ENCODE measurements at places on chromosomes 7 and 10.

DNA sequence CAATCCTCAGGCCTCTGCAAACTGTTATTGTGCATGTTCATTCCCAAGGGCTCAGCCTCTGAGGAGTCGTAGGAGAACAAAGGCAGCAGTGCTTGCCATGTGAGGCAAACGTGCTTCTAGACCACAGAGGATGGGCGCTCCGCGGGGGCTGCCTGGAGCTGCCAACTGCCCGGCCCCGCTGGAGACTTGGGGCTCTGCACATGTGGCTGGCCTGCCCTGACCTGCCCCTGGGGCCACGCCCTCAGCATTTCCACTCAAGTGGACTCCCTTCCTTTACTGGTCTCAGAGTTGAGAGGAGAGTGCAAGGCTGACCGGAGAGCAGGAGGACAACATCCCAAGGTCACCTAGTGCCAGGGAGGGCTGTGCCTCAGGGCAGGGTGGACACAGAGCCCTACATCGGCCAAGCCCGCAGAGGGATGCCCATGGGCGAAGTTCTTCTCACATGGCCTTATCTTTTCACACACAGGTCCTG, 222.3 kb upstream of the ZNF32 start:
- no peak for DNase-seq

DNA sequence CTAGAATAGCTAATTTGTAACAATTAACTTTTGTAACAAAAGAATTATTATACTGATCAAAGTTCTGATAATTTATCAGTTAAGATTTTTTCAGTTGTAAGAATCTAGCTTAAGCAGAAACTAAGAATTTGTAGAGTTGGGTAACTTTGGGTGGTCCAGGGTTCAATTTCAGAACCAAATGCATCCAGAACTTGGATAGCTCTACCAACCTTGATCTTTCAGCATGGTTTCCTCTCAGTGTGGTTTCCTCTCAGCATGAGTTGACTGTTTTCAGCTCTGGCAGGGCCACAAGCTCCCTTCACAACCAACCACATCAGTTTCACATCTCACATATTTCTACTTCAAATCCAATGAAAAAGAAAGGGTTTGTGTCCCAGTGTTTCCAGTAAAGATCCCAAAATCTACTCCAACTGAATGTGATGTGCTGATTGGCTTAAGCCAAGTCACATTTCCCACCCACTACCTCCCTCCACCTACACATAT, 3.3 kb upstream of the FAS start:
- DNase-seq, result no peak

- DNase-seq, result no peak
Measured at GRCh38 chr10:73865459-73866442, 8.6 kb downstream of the CAMK2G start.

- no peak for DNase-seq
Measured at GRCh38 chr7:146314962-146315361, 198.4 kb downstream of the CNTNAP2 start.

- DNase-seq, result no peak
Measured at GRCh38 chr7:122100021-122100420, 44.0 kb downstream of the AASS start.

DNA sequence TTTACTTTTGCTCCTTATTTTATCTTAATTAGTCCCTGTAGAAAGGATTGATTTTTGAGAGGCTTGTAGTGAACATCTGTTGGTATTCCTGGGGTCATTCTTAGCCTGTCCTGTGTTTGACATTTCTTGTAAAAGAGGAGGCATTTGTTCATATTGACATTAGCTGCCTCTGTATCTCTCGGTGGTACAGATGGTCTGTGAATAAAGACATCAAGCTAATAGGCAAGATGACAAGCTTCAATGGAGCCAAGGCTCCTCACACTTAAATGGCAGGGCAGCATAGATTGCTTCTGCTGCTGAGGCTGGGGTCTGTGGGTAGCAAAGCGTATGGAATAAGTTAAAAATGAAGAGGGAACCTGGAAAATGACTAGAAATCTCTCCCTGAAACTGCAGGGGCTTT, 687.6 kb downstream of the LRMDA start:
- no peak for DNase-seq

GRCh38 chr7:825386-825785, 6.9 kb upstream of the SUN1 start:
- DNase-seq, result no peak

DNA sequence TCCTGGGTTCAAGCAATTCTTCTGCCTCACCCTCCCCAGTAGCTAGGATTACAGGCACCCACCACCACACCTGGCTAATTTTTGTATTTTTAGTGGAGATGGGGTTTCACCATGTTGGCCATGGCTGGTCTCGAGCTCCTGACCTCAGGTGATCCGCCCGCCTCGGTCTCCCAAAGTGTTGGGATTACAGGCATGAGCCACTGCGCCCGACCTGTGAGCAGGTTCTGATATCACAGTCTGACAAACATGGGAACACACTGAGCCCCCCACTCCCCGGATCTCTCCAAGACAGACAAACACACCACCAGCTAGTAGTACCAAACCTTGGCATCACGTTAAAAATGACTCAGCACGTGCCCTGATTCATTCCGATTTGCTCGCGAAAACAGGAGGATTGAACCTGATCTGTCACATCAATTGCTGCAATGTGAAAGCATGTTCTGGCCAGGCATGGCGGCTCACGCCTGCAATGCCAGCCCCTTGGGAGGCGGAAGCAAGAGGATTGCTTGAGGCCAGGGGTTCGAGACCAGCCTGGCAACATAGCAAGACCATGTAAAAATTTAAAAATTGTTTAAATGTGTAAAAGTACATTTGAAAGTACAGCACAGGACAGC, 106.5 kb downstream of the SMURF1 start:
- DNase-seq, result no peak

DNA sequence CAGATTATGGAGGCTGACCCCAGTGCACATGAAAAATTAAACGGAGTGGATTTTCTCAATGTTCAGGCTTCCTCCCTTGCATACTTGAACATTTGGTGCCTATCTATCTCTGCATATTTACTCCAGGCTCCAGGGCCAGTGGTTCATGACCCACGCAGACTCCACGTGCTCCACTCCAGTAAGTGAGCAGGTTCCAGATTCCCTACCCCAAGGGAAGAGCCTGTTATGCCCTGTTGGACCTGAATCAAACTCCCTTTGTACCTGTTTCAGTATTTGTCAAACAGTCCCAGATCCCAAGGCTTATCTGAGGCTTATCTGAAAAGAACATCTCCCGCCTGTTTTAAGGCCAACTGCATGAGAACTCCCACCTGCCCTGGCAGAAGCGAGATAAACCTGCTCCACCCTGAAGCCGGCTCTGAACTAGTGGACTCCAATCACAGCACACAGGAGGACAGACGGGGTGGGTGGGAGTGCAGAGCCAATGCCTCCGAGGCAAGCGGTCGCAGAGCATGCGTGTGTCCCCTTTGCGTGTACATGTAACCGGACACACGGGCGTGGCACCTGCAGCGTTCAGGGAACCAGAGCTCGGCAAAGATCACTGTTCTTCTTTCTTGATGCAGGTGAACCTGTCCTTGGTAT, 2.3 kb upstream of the FUOM start:
- DNase-seq, result no peak

DNA sequence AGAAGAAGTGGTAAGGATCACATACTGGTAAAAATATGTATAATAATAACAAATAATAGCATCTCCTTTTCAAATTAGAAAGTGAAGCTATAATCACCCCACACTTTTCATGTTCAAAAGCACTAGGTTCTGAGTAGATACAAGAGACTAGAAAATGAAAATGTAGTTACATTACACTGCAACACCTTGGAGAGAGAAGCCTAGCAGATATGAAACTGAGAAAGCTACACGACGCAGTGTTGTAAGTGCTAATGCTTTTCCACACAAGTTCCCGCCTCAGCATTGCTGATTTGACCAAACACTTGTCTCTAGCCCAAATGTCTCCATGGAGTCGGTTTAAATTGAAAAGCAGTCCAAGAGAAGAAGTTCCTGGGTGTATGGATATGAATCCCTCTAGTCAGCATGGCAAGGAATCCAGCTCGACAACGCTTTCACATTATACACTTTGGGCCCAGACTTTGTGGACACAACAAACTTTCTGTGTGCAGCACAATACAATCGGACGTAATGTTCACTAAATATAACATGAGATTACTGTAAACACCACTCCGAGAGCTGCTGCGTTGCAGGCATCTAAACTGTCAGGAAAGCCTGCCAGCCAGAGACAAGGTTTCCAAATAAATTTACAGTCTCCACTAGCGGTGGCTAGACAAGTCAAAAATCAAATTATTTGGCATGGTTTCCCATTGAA, 1.7 kb downstream of the PDE1C start:
- DNase-seq, result no peak

DNA sequence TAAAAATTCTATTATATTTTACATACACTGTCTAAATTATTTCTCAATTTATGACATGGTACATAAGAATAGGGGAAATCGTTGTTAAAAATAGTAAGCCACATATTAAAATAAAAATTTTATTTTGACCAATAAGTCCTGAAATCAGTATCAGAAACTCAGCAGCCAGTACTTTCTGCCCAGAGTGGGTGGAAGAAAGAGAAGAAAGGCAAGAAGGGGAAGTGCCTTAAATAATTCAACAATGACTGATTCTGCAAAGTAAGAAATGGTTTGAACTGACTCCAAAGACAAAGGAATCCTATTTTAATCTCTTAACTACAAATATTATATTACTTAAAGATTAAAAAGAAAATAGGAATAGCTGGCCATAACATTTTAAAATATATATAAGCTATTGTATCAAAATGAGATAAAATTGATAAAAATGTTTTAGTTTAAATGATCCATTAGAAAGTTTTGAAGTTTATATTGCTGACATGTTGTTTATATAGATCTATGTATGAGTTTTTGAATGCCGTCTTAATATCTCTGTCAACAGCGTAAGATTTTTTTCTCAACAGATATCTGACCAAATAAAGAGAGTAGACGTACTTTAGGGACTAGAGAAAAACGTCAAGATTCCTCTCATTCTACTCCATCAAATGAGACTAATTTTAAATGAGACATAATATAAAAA, 30.2 kb upstream of the NRCAM start:
- no peak for DNase-seq

- no peak for DNase-seq
Measured at GRCh38 chr10:3036155-3037021, 31.0 kb upstream of the PFKP start.

Measured in breast epithelium (tissue), 4 donors.